Breast epithelium (tissue), 4 donors: ENCODE measurements at places on chromosomes 12 and 14.

DNA sequence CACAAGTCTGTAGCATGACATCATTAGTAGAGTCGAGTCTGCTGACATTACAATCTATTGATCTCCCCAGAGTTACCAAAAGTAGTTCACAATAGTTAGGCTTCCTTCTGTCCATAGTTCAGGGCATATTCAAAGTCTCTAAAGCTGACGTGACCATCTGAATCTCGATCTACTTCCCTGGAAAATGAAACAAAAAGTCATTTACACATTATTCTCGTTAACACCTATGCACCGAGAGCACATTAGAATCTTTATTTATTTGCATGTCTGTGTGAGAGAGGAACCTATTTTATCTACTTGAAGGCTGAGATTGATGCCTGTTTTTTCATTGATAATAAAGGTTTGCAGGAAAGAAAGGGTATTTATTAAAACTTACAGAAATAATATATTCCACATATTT is 157.4 kb downstream of the EFCAB11 start:
- no peak for DNase-seq

GRCh38 chr12:115541891-115542421 is 735.5 kb downstream of the MED13L start:
- DNase-seq, result no peak

DNA sequence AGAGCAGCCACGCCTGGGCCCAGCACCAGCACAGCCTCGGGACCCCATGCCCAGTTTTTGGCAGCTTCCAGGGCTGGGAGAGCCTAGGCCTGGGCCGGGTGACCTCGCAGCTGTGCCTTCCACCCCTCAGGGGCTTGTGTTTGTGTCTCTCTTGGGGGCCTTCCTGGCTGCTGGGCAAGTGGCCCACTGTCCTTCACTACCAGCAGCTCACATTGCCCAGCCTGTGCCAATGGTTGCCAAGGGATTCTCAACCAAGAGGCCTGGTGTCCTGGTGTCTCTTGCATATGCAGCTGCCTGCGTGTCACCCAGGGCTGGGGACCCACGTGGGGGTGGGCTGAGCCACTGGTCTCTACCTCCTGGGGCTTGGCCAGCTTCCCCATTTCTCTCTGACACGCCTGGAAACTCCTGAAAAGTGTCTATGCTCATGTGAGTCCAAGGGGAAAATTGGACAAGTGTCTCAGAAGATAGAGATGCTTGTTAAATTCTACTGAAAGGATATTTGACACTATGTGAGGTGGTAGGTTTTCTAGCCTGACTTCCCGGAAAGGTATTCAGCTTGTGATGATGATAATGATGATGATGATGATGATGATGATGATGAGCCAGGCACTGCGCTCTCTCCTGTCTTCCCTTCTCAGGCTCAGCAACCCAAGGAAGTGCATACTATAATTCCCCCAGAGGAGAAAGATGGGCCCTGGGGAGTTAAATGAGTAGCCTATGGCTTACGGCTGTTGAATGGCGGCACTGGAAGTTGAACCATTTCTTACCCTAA is 48.8 kb upstream of the ESRRB start:
- no peak for DNase-seq

- DNase-seq, result no peak
These were observed 37.0 kb upstream of the FRMD6 start for GRCh38 chr14:51614707-51615106.

- DNase-seq, result peak; percentile 74
These were observed 3.2 kb downstream of the MGST1 start for GRCh38 chr12:16350682-16351081.

GRCh38 chr14:73895939-73896338 is 9.3 kb downstream of the ZNF410 start:
- no peak for DNase-seq

DNA sequence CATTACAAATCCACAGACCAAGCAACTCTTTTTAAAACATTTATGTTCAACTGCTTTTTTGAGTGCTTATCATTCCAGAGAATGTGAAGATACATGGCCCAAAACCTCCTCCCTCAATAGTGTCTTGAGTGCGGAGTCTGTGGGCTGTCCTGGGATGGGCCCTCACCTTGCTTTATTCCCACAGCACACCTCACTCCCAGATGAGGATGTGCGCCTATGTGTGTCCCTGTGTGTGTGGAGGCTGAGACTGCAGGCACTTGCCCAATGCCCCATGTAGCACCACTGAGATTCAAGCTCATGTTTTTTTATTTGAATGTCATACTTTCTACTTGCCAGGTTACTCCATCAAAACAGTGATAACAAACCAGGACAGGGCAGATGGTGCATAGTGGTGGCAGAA is 291.7 kb downstream of the CACNA1C start:
- DNase-seq, result no peak

DNA sequence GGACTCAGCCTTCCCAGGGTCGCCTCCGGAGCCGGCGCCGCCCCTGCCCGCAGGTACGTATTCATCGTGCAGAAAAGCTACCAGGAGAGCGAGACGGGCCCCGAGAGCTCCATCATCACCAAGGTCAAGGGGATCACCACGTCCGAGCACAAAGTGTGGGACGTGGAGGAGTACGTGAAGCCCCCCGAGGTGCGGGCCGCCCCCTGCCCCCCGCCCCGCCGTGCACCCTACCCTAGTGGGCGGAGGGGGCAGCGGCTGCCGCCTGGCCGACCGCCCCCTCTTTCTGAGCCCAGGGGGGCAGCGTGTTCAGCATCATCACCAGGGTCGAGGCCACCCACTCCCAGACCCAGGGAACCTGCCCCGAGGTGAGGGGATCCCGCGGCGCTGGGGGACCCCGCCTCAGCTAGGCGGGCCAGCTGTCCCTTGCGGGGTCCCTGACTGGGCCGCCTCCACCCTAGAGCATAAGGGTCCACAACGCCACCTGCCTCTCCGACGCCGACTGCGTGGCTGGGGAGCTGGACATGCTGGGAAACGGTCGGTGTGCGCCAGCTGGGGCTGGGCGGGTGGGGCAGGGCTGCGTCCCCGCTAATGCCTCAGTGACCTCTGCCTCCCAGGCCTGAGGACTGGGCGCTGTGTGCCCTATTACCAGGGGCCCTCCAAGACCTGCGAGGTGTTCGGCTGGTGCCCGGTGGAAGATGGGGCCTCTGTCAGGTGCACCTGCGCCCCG is 973 bp downstream of the P2RX2 start:
- no peak for DNase-seq

- no peak for DNase-seq
These were observed 11.3 kb downstream of the NOS1 start for GRCh38 chr12:117350140-117350539.

DNA sequence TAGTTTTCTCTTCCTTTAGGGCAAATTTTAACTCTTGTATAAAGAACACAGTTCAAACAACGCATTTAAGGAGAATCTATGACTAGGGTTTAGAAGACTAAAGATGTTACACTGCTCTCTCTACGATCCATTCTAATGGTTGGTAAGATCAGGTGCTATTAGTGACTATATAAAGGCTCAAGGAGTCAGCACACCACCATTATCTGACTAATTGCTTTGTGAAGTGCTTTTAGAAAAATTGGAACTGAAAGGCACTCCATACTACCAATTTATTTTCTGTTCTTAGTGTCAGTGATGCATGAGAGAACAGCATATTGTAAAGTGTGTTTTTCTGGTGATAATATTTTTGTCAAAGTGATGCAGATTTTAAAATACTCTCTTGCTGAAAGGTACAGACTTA is 136.8 kb downstream of the SYT1 start:
- DNase-seq, result no peak

DNA sequence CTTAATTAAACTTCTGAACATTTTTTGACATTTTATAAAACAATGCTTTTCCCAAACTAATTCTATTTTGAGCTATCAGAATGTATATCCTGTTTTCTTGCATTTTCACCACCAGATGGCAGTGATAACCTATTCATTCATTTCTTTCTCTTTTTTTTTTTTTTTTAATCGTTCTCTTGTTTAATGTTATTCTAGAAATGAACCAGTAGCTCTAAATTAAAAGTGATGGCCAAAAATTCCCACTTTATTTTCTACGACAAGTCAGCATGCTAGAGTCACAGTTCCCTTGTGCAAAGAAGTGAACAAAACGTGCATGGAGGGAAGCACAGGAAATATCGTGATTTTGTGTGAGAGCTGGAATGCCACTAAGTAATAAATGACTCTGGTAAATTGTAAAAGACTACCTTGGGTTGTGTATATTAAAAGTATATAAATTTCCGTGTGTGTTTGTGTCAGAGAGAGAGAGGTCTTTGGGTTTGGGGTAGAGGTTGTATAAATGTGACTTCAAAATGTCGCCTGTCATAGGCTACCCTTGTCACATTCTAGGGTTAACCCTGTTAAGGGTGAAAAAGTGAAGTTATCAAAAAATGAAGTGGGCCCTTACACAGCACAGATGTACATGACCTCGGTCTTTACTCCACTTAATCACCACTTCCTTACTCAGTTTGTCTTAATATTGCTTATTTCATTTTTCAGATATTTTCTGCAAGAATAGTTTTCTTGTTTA is 40.4 kb upstream of the LDHB start:
- DNase-seq, result no peak

GRCh38 chr12:113208041-113208934 is 13.0 kb upstream of the TPCN1 start:
- no peak for DNase-seq

- DNase-seq, result peak; percentile 63
These were observed 8.9 kb downstream of the GPR65 start for GRCh38 chr14:88013750-88014349.

GRCh38 chr12:116266168-116266601 is 11.3 kb downstream of the MED13L start:
- DNase-seq, result no peak

DNA sequence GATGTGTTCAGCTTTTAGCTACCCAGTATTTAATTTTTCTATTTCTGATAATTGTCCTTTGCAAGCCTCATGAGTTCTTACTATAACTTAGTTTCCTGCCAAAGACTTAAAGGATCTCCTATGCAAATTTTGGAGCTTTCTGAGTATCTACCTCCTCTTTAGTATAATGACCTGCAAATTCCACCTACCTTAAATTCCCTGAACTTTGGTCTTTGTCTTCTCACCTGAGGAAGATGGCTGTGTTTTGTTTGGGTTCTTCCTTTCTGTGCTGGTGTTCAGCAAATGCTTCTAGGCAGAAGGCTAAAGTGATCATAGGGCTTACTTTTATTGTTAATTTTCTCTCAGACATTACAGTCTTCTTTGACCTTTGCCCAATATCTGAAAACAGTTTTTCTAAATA is 142.8 kb downstream of the FUT8 start:
- no peak for DNase-seq

GRCh38 chr12:34604631-34605509 is 582.6 kb downstream of the ALG10 start:
- no peak for DNase-seq

DNA sequence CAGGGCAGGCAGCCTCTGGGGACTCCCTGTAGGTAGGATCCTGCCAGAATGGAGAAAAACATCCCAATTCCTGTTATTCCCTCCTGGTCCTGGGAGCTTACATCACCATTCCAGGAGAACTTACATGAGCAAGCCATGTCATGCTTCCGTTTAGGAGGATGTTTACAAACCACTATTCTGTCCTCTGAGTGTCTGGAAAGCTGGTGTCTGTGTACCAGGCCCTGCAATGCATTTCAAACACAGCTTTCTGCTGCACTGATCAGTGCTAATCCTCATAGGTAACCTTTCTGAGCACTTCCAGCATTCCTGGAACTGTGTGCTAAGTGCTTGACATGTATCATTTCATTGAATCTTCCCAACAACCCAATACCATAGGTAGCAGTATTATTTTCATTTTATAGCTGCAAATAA is 19.8 kb upstream of the MAP1LC3B2 start:
- no peak for DNase-seq

DNA sequence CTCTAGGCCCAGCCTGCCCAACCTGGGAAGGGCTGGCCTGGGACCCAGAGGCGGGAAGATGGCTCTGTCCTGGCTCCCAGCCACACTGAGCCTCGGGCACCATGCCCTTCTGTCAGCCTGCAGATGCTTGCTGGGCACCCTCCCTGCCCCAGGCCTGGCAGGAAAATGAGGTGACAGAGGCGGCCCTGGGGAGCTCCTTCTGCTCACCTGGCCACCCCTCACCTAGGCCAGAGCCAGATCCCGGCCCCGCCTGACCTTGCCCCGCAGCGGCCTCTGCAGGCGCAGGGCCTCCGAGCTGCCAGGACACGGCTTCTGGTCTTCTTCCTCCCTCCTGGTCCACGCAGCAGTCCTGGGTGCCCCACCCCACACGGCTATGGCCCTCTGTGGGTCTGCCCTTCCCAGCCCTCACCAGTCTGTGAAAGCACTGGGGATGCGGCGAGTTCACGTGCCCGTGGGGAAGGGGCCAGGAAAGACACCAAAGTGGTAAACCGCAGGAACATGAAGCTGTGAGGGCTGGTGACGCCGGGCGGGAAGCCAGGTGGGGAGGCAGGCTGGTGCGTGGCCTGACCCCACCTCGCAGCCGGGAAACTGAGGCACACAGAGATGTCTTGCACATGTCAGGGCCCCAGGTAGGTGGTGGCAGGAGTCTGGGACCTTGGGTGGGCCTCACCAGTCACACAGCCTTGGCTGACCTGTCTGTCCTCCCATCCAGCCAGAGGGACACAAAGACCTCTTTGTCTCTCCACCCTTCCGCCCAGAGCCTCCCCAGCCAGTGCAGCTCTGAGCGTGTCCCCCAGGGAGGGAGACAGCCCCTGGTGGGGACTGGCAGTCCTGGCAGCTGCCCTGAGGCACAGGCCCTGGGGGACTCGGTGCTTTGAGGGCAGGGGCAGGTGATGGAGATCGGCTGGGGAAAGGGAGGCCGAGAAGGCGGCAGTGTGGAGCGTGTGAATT is 12.8 kb downstream of the BAG5 start:
- DNase-seq, result peak; percentile 67

DNA sequence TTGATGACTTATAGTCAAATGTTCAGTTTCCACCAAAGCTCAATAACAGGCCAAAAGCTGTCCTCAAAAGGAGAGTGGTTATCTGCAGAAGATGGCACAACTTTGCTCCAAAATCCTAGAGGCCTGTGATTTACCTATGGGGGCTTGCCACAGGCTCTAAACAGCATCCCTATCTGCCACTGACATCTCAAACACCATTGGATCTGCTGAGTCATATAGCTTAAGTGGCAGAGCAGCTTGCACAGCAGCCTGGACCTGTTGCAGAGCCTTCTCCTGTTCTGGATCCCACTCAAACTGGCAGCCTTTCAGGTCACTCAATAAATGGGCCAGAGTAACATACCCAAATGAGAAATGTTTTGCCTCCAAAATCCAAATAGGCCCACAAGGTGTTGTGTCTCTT is 60.6 kb upstream of the NAA30 start:
- no peak for DNase-seq

GRCh38 chr14:53384073-53384472 is 230.9 kb upstream of the DDHD1 start:
- no peak for DNase-seq

- DNase-seq, result no peak
These were observed 29.6 kb downstream of the KCNK13 start for GRCh38 chr14:90091393-90091792.

- DNase-seq, result no peak
These were observed 126.4 kb downstream of the PIWIL1 start for GRCh38 chr12:130463818-130464670.

- no peak for DNase-seq
These were observed 10.1 kb downstream of the NUDT4 start for GRCh38 chr12:93387780-93388179.
